ENCODE measurements at places on chromosomes 6 and 20.
A peak's percentile ranks its signal among the peaks of the same experiment; 100 is the strongest.

- DNase-seq: no peak
These were observed 4.7 kb downstream of the ECT2L start for GRCh38 chr6:138800377-138801150.

DNA sequence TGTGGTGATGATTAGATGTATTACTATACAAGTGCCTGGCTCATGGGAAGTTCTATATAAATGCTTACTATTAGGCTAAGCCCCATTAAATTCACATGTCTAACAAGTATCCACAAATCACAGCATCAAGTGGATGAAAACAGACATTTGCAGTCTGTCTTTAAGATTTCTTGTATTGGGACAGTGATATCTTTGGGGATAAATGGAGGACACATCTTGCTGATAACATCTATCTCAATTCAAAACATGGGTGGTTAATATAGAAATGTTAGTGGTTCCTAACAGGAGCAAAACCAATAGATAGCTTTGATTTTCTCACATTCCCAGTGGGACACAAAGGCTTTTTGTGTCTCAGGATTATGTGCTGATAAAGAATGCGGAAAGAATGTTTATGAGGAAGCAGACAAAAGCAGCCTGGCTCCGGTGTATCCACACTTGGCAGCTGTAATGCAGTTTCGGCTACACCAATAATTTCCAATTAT is 29.3 kb downstream of the PTPRK start:
- DNase-seq: no peak

DNA sequence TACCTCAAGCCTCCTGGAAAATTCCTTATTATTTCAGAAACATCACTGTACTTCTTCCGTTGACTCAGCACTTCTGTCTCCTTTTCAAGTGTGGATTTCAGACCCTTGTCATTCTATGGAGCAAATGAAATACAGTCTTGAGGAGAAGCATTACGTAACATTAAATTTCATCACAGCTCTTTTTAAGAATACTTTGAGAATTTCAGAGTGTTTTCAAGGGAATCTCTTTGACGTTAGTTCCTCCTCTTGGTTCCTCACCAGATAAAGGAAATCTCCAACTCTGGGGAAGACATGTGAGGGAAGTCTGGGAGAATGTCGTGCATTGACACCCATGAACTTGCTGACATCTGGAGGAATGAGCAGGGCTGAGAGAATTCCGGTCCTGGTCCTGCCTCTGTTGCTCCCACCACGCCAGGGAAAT is 32.3 kb downstream of the UST start:
- no peak for DNase-seq

DNA sequence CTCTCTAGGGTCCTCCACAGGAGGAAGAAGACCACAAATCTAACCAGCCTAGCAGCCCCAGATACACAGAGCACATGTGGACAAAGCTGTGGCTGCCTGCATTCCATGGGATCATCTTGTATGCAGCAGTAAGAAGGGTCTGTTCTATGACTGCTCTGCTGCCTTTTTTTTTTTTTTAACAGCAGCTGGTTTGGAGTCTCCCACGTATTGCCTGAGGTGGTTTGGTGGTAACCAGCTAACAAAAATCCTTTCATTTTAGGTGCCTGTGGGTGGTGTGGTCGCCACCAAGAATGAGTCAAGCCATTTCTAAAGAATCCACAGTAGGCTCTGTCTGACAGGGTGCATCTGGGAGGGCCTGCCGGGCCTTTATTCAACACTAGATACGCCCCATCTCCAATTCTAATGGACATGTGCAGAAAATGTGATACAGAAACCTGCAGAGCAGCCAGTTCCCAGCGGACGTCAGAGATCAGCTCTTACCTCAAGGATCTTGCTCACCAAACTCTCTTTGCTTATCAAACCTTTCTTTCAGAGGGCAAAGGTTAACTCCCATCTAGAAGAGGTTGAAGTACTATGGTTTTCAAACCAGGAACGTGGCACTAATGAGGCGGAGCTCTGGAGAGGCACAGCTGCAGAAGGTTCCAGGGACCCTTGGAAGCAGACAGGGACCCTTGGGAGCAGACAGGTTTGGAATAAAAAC is 32.0 kb downstream of the GNAS-AS1 start:
- peak; percentile 59 for DNase-seq

GRCh38 chr6:20811109-20811761 is 277.0 kb downstream of the CDKAL1 start:
- no peak for DNase-seq

DNA sequence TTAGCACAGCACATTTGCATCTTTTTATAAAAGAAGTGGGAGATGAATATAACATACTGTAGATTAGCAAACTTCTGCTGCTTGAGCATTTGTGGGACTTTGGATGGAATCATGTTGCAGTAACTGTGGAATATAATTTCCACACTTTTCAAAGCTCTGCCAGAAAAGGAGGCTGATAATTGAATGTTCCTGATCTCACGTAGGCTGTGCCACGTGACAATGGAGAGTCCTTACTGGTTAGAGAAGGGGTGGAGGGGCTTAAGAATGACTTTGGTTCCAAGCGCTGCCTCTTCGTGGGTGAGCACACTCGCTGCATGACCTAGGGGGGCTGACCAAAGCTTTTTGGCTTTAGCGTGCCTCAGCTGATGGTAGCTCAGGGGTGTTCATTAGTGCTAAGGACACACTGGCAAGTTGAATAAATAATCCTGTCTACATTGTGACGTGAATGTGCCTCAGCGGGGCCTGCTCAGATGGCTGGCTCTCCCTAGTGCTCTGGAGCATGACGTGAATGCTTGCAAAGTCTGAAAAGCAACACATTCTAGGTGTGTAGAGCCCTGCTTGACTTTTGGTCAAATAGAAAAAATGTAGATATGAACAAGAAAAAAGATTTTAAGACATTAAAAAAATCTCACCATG is 15.0 kb downstream of the WRNIP1 start:
- DNase-seq: no peak

DNA sequence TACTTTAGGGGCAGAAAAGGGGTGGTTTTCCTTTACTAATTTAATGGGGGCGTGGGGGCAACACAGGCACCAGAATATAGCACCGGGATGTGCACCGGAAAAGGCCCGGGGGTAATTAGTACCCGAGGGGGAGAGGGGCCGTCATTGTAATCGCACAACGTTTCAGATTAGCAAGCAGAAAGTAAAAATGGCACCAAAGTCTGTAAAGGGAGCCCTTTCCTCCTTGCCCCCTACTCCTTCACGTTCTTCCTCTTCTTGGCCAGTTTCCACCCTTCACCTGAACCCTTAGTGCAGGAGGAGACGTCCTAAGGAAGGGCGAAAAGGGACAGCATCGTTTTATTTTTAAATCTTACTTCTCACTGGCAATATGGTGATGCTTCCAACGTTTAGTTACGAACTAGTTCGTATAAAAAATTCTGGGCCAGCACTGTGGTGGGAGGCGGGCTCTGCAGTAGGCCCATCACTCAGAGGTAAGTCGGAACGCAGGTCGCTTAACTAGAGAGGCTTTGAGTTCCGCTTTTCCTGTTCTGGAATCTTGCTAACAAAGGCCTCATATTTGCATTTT is 742 bp upstream of the CEP85L start:
- DNase-seq: no peak

- no peak for DNase-seq
These were observed 88.0 kb downstream of the CDS2 start for GRCh38 chr20:5214826-5215225.

- DNase-seq: no peak
These were observed 14.8 kb downstream of the TRIM31 start for GRCh38 chr6:30097902-30098768.

DNA sequence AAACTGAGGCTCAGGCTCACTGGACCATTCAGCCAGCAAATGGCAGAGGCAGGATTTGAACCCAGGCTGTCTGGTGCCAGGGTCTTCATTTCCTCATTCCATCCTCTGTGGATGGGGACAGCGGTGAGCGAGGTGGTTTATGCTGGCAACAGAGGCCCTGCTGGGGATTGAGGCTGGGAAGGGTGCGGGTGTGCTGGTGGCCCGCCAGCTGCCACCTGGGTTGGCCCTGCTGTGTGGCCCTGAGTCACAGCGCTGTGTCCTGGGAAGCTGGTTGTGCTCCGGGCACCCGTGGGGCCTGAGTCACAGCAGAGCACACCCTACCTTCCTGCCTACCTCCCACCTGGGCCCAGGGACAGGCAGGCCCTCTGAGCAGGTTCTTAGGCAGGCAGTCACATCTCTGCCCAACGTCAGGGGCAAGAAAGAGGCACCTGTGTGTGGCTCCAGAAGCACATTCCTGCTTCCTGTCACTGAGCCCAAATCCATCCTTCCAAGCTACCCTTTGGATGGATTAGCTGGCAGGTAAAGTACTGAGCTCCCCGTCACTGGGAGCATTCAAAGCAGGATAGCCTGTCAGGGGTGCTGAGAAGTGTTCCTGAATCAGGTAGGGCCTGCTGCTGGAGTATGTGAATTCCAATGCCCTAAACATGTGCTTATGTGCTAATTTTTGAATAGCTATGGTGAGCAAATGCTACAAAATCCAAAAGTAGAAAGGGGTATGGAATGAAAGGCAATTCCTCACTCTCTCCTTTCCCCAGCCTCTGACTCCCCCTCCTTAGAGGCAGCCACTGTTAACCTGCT is 53.9 kb downstream of the CEBPB start:
- DNase-seq: no peak

DNA sequence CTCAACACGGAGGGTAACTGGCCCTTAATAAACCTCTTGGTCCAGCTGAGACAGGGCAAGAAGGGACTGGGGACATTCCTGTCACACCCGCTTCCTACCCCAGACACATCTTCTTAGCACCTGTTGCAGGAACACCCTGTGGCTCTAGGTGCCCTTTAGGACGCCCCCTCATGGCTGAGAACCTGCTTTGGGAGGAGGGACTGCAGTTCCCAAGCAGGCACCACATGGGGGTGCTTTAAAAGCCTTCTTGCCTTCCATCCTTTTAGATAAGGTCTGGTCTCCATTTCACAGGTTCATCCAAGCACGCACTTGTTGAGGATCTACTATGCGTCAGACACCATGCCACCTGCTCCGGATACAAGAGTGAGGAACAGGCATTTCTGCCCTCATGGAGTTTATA is 26.6 kb downstream of the NSFL1C start:
- no peak for DNase-seq

- DNase-seq: no peak
These were observed 46.0 kb upstream of the SRF start for GRCh38 chr6:43125119-43125518.

- no peak for DNase-seq
These were observed 20.2 kb upstream of the RREB1 start for GRCh38 chr6:7087491-7087979.

DNA sequence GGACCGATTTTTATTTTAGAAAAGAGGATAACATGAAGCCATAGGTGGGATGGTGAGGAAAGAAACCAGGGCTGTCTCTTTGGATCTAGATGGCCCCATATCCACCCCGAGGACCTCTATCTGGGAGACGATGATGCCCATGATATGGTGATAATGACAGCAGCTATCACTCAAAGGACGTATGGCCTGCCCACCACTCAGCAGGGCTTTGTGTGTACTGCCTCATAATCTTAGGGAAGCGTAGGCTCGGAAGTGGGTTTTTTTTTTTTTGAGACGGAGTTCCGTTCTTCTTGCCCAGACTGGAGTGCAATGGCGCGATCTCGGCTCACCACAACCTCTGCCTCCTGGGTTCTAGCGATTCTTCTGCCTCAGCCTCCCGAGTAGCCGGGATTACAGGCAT is 8.2 kb upstream of the TAF8 start:
- DNase-seq: no peak

DNA sequence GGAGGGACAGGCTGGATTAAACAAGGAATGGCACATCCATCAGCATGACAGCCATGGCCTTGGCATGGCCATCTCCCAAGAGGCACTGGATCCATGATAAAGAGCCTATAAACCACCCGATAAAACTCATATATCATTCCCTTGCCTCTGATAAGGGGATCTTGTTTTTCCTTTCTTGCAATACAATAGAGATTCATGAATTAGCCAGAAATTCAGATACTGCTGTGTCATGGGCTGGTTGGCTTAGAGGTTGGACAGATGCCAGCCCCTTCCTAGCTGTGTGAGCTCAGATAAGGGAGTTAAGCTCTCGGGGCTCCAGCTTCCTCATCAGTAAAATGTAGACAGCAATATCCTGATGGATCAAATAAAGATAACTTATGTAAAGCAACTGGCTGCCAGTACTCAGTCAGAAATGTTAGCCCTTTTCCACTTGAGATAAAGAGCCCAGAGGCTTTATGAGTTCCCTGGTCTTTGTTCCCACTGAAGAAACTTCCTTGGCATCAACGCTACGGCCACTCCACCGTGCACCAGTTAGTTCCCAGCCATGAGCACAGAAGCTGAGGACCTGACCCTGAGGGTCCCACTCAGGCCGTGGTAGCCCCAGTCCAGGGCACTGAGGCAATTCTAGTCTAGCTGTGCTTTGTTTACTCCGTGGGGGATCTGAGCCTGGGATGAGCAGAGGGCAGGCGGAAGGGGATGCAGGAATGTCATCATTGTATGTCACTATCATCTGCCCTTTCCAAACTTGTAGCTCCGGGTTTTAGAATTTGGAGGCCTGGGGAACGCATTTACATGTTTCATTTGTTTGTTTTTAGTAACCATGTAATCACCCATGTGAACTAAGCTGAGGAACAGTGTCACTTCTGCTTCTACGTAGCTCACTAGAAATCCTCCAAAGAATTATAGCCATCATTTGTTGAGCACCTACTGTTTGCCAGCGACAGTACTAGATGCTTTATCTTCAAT is 67.2 kb upstream of the TBC1D7 start:
- DNase-seq: no peak

- no peak for DNase-seq
These were observed 144.3 kb upstream of the SULF2 start for GRCh38 chr20:47929368-47930115.

DNA sequence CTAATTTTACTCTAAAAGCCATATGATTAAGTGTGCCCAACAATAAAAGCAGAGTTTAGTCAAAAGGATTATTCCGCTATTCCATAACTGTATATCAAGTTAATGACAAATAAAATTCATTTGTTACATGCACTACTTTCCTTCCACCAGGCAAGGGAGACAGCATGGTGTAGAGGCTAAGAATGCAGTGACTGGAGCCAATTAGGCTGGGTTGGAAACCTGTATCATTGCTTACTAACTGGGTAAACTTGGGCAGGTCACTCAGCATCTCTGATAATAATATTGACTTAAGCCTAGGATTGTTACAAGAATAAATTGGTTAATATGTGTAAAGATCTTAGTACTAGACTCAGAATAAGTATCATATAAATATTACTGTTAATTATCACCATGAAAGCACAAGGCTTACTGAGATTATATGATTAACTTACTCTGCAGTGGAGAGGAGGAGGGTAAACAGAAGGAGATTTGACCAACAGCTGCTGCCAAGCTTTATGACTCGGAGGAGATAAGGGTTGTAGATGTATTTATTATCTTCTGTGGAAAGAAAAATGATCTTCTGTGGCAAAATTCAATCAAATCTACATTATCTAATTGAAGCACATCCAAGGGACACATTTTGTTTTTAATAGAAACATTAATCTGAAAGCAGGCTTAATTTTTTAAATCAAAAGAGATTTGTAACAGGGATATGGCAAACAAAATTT is 1459.9 kb downstream of the GRIK2 start:
- no peak for DNase-seq

GRCh38 chr6:40932366-40932765 is 106.7 kb downstream of the UNC5CL start:
- DNase-seq: no peak

Data from stimulated activated CD4-positive, alpha-beta T cell treated with anti-CD3 and anti-CD28 coated beads, Interleukin-2, amount 100 ng/mL, for 48 hours (primary cell).